Kidney epithelial cell (primary cell): ENCODE measurements at places on chromosomes 5 and 9.

GRCh38 chr5:40025586-40025985 lies 600.8 kb upstream of the DAB2 start:
- DNase-seq, result no peak

GRCh38 chr5:1744393-1745122 lies 55.1 kb downstream of the MRPL36 start:
- DNase-seq, result no peak

- DNase-seq, result no peak
These were observed 168.6 kb downstream of the EFNA5 start for GRCh38 chr5:107501965-107502675.

- no peak for DNase-seq
These were observed 109.7 kb downstream of the BASP1 start for GRCh38 chr5:17327048-17327625.

DNA sequence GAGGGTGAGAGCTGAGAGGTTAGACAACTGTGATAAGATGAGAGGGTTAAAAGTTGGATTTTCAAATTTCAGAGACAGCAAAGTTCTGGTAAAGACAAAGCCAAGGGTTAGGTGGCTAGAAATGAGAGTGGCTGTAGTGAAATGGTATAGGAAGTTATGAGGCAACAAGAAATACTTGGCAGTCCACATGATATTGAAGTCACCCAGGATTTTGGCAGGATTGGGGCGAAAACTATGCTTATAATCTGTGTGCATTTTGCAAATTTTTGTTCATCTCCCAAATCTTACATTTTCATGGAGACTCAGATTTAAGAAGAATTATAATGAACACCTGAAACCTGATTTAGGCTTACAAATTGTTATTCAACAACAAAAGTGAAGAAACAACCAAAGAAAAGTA lies 35.6 kb downstream of the C9 start:
- DNase-seq, result no peak

GRCh38 chr5:90865180-90865579 lies 306.6 kb downstream of the ADGRV1 start:
- DNase-seq, result no peak

- no peak for DNase-seq
These were observed 52.1 kb upstream of the CACNA1B start for GRCh38 chr9:137825324-137825989.

DNA sequence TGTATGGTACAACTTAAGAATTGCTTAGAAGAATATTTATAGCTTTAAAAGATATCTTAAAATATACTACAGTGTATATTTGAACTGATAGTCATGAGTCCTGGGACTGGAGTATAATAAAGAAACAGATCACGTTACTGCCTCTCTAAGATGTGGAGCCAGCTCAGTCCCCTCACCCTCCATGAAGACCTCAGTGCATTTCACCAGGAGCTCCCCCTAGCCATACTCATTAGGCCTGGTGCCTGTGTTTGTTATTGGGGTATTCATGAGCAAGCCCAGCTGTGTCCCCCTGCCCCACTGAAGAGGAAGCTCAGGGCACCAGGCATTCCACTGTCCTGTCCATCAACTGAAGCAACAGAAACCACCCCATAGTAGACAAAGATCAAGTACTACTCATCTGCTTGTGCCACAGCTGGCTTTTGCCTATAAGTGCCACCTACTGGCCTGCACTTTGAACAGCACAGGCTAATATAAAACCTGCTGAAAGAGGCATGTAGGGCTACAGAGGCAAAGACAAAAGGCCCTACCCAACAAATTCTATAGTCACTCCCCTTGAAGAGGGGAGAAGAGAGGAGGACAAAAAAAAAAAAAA lies 850.2 kb upstream of the NUDT12 start:
- DNase-seq, result peak; percentile 9

DNA sequence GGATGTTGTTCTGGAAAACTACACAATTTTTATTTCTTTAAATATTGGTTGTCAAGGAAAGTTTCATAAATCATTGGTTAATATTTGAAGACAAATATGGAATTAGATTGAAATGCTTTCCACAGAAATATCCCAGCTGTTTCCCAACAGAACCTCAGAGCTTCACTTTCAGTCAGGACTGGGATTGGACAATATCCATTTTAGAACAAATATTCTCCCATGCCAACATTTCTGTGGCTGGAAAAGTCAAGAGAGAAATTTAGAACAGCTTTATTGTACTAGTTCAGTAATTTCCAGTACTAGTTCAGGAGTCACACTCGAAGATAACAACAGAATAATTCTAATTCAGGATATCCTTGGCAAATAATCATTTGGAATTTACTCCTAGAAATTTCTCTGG lies 116.1 kb upstream of the TUT7 start:
- no peak for DNase-seq

DNA sequence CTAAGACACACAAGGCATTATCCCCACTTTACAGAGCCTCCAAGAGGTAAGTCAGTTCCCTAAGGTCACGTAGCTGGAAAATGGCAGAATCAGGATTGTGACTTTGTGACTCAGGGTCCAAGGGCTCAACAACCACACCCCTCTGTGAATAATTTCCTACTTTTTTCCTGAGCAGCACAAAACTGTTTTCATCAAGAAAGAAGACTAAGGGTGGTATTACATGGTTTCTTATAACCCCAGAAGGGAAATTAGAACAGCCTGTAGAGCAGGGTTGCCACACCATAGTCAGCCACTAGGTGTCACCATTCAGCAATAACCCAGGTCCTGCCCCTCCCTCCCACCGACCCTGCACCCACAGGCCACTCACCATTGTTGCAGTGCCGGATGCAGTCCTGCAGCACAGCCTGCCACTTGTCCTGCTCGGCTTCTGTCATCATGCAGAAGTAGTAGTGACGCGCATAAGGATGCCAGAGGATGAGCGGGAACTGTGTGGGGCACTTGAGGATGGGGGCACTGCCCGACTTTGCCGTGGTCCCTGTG lies 72.1 kb downstream of the LRSAM1 start:
- no peak for DNase-seq

GRCh38 chr9:105295986-105296385 lies 51.5 kb downstream of the SLC44A1 start:
- no peak for DNase-seq

GRCh38 chr9:15018096-15018637 lies 107.9 kb upstream of the FREM1 start:
- DNase-seq, result no peak

DNA sequence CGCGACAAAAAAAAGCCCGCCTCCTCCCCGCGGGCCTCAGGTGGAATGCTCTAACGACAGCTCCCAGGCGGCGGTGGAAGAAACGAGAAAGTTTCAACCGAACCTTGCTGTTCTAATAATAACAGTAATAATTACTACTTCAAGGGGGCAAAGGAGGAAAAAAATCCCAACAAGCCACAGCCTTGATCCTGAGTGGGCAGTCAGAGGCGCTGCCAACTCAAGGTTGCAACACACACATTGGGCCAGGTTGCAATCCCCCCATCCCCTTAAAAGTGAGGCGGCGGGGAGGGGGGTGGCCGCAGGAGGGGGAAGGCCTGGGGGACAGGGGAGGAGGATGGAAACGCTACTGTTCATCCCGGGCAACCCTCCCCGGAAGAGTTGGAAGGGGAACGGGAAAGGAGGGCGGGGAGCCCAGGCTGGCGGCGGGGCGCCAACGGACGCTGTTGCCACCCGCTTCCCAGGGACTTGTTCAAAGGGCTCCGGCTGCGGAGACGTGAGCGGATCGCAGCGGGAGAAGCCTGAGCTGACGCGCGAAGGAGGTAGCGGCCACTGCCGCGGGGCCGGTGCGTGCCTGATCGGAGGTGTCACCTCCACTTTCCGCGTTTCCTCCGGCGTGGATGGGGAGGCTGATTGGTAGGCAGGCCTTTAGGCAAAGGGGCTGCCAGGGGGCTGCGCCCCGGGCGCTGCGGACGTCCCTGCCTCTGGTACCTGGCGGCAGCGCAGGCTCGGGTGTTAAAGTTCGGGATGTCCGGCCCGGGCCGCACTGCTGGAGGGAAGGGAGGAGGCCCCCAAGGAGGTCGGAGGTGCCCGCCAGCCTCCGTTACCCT lies 647 bp downstream of the SMARCA2 start:
- DNase-seq, result no peak

- DNase-seq, result no peak
These were observed 9.4 kb downstream of the CCDC180 start for GRCh38 chr9:97316904-97317303.
